ENCODE measurements at places on chromosomes 11 and 22.

- peak; percentile 54 for DNase-seq
Observed at GRCh38 chr11:65663639-65664200, 1.0 kb upstream of the RELA start.

GRCh38 chr22:26364066-26365015 is 64.7 kb upstream of the ASPHD2 start:
- peak; percentile 94 for DNase-seq

DNA sequence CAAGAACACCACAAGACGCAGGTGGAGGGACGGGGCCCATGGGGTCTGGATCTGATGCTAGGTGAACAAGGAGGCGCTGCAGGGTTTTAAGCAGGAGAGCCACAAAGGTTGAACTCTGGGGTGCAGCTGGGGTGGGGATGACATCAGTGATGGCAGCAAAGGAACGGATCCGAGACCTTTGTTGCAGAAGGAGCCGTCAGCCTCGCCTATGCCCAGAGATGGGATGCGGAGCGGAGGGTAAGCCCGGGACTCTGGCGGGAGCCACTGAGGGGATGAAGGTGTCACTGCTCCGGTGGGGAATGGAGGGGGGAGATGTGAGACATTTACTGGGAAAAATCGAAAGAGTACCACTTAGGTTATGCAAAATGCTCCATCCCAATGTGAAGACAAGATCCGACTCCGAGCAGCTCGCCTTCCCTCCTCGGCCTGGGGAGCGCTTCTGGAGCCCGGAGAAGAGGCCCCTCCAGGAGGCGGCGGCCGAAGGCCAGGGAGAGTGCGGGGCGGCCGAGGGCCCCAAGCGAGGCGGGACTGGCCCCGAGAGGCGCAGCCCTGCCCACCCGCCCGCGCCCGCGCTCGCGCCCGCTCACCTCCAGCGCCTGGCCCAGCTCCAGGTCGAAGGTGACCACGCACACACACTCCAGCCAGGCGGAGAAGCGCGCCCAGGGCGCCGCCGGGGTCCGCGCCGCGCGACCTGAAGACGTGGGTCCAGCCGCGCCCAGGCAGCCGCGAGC is 422 bp downstream of the DENND6B start:
- no peak for DNase-seq

DNA sequence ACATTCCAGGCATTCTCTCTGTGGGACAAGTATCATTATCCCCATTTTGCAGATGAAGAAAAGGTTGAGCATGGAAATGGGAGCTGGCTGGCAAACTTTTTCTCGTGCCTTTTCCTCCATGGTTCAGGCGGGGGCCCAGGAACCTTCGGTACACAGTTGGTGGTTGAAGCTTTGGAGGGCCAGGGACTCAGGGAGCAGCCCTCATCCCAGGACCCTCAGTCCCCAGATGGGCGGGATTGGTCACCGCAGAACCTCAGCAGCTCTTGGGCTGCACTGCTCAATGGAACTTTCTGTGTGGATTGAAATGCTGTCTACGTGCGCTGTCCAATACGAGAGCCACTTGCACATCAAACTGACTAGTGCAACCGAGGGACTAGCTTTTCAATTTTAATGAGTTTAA is 61.2 kb downstream of the TSPAN18 start:
- DNase-seq: no peak

DNA sequence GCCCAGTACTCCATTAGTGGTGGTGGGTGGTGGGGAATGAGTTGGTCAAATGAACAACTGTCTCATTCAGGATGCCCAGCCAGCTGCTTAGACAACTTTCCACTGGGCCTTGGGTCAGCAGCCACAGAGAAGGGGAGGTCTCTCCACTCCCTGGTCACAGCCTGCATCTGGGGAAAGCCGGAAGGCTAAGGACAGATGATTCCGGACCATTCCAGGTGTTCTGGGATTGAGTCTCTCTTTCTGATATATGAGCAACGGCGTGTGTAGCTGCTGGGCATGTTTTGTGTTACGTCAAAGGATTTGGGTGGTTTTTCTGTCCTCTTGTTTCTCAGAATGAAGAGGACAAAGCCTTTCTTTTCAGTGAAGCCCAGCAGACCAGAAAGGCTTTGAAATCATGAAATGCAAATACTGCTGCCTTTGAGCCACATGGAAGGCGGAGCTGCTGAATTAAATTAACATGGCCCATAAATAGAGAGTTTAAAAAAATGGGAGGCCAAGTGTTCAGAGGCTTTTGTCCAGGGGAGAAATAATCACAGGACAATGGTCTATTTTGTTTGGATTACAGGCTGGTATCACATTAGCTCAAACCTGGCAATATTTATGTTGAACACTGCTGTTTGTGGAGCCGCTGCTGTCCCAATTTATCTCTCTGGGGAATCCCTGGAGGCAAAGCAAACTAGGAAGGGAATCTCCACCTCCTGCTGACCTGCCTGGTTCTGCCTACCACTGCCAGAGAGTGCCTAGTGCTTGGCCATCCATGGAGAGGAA is 234.4 kb upstream of the E2F8 start:
- no peak for DNase-seq

DNA sequence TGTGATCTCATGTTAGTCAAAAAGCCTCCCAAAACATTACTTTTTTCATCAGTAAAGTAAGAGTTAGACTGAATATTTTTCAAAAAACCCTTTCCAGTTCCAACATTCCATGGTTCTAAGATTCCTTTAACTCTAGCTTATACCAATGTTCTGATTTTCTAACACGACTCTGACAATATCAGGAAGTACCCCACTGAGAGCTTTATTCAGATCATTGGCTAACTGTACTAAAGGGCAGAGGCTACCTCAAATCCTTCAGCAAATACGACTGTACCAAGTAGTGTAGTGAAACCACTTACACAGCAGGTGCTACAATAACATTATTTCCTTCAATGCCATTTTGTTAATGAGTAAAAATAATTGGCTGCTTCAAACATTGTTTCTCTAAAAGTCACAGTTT is 213.4 kb upstream of the PITPNB start:
- no peak for DNase-seq

GRCh38 chr22:43462701-43463100 is 50.9 kb downstream of the MPPED1 start:
- no peak for DNase-seq

DNA sequence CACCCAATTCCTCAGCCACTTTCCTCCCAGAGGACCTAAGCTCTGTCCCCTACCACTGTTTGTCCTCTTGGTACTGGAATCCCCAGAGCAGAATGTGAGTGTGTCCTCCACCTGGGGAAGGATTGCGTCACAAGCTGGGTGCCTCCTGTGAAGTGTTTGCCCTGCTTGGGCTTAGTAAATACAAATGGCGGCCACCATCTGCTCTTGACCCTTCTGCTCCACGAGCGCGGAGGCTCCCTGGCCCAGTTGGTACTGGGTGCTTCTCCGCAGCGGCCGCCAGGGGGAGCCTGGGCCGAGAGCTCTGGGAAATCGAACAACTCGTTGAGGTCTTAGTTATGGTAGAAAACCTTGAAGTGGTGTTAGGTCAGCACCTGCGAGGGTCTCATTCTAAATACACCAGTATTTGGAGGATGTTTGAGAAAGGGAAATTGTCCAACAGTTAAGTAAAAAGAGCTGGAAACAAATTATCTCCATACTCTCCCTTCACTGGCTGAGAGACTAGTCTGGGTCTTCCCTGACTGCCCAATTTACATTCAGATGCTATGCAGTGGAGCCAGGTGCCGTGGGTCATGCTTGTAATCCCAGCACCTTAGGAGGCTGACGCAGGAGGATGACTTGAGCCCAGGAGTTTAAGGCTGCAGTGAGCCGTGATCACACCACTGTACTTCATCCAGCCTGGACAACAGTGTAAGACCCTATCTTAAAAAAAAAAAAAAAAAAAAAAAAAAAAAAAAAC is 74.6 kb upstream of the TEAD1 start:
- peak; percentile 50 for DNase-seq

GRCh38 chr22:49763138-49763537 is 64.5 kb downstream of the BRD1 start:
- DNase-seq: no peak

Data from hematopoietic multipotent progenitor cell treated with erythropoietin and hydrocortisone succinate and interleukin-3 and kit ligand, for 4 days (in vitro differentiated cells).